Foreskin keratinocyte (primary cell): ENCODE measurements at places on chromosomes 13 and 19. TPM values are rescaled to one million over a fixed set of nuclear protein-coding genes. Genes with fewer than 3 reads are reported as not detected.

- no peak for DNase-seq
These were observed 4.7 kb upstream of the GNA15 start for GRCh38 chr19:3131168-3131567.

- no peak for DNase-seq
These were observed 38.3 kb downstream of the AP1M1 start for GRCh38 chr19:16235811-16236652.

DNA sequence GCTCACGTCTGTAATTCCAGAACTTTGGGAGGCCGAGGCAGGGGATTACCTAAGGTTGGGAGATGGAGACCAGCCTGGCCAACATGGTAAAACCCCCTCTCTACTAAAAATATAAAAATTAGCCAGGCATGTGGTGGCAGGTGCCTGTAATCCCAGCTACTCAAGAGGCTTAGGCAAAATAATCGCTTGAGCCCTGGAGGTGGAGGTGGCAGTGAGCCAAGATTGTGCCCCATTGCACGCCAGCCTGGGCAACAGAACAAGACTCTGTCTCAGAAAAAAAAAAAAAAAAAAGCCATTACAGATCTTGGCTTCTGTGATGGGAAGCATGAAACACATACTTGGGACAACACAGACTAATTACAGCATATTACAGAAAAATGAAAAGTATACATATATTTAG, 1404.5 kb upstream of the SPRY2 start:
- no peak for DNase-seq

- DNase-seq = no peak
These were observed 8.3 kb downstream of the PLEKHG2 start for GRCh38 chr19:39420769-39421168.

The KIR2DL3 gene
- not detected in 2 replicates for polyA plus RNA-seq

The HSPB6 gene
- 0.39 and 0.46 TPM in 2 replicates for polyA plus RNA-seq

GRCh38 chr13:111212517-111212873, 97.4 kb downstream of the ARHGEF7 start:
- DNase-seq = no peak

- peak; percentile 84 for DNase-seq
These were observed 48.8 kb downstream of the IRS2 start for GRCh38 chr13:109737606-109738005.

GRCh38 chr19:34180709-34181108, 8.4 kb downstream of the LSM14A start:
- DNase-seq = no peak

The PTPRH gene
- 0.04 and 0.06 TPM in 2 replicates for polyA plus RNA-seq

The RAX2 gene
- not detected in 2 replicates for polyA plus RNA-seq

GRCh38 chr19:54164369-54165068, 5.0 kb upstream of the LENG1 start:
- DNase-seq = no peak

GRCh38 chr13:29520671-29521070, 74.8 kb downstream of the SLC7A1 start:
- no peak for DNase-seq

DNA sequence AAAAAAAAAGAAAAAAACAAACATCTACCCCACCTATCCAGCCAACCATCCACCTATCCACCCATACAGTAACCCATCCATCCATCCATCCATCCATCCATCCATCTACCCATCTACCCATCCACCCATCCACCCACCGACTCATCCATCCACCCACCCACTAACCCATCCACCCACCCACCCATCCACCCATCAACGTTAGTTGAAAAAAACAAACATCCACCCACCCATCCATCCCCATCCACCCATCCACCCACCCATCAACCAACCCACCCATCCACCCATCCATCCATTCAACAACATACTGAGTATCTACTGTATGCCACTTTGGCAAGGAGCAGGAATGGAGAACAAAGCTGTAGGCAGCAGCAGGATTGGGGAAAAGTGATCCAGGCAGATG, 6.1 kb upstream of the AP3D1 start:
- no peak for DNase-seq

DNA sequence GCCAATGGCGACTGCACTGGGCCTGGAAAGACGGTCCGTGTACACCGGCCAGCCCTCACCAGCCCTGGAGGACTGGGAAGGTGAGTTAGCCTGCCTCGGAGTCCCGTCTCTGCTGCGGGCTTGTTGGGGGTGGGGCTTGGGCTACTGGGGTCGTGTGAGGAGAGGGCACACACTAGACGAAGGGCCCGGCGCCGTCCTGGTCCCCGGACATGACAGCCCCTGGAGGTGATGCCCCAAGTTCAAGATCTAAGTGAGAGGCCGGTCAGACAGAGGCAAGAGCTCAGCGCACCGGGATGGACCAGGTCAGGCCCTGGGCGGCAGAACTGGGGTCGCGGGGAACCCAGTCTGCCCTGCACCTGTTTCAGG, 1.6 kb downstream of the CILP2 start:
- DNase-seq = no peak

DNA sequence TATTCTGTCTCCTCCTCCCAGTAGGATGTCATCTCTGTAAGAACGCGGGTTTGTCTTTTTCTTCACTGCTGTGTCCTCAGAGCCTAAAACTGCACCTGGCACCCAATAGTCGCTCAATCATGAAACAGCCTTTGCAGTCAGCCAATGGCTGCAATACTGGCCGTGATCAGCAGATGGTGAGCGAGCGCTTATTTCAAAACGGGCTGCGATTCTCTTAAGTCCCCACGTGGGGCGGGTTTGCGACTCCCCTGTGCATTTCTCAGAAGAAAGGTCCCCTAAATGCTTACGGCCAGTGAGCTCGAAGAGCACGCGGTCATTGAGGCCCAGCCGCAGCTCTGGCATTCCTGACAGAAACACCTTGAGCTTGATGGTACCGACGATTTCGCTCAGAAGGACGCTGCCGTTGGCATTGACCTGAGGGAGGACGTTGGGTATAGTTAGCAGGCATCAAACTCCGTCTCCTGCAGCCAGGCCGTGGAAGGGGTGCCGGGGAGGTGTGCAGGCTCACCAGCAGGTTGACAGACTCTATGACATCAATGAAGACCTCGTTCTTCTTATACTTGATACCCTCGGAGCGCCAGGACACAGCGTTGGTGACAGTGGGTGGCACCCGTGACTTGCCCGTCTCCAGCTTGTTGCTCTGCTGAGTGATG, 6.0 kb downstream of the AP1M2 start:
- DNase-seq = peak; percentile 64

- no peak for DNase-seq
These were observed 40.1 kb downstream of the LTBP4 start for GRCh38 chr19:40641281-40641680.

GRCh38 chr19:7545904-7546303, 10.4 kb downstream of the PNPLA6 start:
- DNase-seq = no peak

DNA sequence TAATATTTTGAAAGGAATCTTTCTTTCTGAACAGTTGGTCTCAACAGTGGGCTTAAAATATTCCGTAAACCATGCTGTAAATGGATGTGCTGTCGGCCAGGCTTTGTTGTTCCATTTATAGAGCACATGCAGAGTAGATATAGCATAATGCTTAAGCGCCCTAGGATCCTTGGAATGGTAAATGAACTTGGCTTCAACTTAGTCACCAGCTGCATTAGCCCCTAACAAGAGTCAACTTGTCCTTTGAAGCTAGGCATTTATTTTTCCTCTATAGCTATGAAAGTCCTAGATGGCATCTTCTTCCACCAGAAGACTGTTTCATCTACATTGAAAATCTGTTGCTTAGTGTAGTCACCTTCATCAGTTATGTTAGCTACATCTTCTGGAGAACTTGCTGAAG, 47.6 kb downstream of the SACS start:
- DNase-seq = no peak

The DACT3 gene
- 0.02 and 0.06 TPM in 2 replicates for polyA plus RNA-seq

The KLF1 gene
- 0.11 and 0.12 TPM in 2 replicates for polyA plus RNA-seq

The CYP4F12 gene
- polyA plus RNA-seq = 0.06 TPM in 1 of 2 replicates, not detected in the other

The TRPC4 gene
- polyA plus RNA-seq = not detected in 2 replicates

The CELF5 gene
- 0.07 TPM in 1 of 2 replicates, not detected in the other for polyA plus RNA-seq

DNA sequence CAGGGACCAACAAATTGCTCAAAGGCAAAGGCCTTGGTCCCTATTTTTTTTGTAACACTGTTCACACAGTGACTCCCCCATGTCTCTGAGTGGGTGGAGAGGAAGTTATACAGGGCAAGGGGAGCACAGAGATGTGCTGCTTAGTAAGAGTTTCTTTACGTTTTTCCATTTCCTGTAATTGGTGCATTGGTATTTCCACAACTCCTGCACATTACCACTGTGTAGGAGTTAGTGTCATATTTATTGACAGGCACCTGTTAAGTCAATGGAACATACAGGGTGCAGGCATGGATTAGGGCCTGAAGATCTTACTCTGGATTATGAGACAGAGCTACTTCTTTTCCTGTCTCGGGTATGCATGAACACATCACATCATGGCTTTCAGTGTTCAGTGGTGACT, 45.2 kb downstream of the SOX21 start:
- DNase-seq = no peak

DNA sequence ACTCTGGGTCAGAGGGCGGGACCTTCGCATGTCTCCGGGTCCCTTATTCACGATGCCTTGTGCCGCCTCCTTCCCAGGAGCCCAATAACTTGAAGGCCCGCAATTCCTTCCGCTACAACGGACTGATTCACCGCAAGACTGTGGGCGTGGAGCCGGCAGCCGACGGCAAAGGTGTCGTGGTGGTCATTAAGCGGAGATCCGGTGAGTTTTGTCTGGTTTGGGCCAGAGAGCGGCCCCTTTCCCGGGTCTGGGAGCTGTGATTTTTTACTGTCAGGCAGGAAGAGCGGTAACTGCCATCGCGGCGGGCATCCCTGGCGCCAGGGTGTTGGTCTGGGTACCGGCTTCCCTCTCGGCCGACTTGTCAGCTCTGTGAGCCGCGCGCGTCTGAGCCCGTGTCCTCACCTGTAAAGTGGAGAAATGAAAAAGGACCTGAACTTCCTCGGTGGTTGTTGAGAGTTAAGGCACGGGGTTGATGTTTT, 800 bp downstream of the RPL28 start:
- DNase-seq = no peak

The FAM216B gene
- polyA plus RNA-seq = not detected in 2 replicates
